Stimulated activated CD4-positive, alpha-beta T cell treated with anti-CD3 and anti-CD28 coated beads, Interleukin-2, amount 100 ng/mL, for 48 hours (primary cell): ENCODE measurements at places on chromosomes 2 and 18.

DNA sequence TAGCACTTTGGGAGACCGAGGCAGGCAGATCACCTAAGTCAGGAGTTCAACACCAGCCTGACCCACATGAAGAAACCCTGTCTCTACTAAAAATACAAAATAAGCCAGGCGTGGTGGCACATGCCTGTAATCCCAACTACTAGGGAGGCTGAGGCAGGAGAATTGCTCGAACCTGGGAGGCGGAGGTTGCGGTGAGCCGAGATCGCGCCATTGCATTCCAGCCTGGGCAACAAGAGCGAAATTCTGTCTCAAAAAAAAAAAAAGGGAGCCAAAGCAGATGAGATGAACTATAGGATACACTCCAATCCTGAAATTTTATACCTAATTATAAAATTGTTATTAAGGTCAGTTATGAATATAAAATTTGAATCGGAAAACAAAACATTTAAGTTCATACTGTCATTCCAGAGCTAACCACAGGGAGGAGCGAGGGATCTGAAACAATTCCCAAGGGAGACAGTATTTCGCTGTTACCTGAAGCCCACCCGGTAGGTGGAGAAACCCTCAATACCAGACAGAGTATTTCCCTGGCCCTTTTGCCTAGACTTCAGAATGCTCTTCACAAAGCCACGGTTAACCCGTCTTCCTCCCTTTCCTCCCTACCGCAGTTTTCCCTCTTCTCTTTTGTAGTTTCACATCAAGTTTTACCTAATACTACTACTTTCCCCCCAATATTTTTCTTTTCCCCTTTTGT lies 1.4 kb downstream of the PPM1G start:
- no peak for DNase-seq

DNA sequence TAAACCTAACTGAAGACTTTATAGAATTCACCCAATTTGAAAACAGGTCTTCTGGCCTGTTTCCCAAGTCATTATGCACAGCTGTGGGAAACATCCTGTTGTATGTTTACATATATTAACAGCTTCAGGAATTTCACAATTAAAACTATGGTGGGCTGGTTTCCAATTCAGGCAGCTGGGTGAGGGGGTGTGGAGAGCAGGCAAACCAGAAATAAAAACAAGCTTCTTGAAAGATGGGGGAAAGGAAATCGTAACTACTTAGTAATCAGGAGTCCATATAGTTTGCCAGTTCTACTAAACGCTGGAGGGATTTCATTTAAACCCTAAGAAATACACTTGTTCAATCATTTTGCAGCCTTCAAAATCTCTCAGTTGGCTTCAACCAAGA lies 22.8 kb downstream of the ATP8B1 start:
- no peak for DNase-seq

GRCh38 chr2:55518841-55519165 lies 715 bp upstream of the CFAP36 start:
- DNase-seq: no peak

- no peak for DNase-seq
These were observed 40.4 kb upstream of the IMP4 start for GRCh38 chr2:130302164-130302886.

GRCh38 chr2:133457861-133458260 lies 110.4 kb downstream of the NCKAP5 start:
- no peak for DNase-seq

- DNase-seq: no peak
These were observed 11.4 kb downstream of the ID2 start for GRCh38 chr2:8693157-8693821.

DNA sequence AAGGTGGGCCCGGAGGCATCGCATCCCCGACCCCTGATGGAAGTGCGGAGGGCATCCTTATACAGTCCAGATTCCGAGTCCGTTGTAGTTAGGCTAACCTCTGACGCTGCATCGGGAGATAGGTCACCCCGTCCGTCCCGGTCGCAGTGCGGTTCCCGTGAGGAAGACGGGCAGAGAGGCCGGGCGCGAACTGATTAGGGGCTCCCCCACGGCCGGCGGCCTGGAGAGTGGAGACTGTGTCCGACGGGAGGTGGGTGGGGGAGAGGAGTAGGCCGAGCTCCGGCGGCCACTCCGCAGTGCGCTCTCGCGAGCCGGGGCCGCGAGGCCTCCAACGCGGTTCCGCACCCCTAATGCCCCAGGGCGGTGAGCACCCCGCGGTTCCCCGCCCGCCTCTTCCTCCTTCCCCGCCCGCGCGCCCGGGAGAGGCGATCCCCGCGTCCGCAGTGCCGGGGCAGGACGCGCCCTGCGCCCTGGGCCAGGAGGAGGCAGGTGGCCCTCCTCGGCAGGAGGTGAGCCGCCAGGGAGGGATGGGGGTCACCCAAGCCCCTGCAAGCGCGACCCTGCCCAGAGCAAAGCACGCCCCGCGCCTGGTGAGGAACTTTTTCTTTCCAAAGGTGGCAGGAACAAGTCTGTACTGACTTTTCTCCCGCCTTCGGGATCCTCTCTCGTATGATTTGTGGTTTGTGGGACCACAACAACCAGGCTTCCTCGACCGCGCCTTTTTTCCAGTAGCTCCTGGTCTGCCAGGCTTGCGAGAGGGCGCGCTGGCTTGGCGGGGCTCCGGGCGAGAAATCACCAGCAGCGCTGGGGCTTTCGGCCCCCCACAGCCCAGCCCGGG lies 1.4 kb upstream of the SP5 start:
- peak; percentile 4 for DNase-seq

DNA sequence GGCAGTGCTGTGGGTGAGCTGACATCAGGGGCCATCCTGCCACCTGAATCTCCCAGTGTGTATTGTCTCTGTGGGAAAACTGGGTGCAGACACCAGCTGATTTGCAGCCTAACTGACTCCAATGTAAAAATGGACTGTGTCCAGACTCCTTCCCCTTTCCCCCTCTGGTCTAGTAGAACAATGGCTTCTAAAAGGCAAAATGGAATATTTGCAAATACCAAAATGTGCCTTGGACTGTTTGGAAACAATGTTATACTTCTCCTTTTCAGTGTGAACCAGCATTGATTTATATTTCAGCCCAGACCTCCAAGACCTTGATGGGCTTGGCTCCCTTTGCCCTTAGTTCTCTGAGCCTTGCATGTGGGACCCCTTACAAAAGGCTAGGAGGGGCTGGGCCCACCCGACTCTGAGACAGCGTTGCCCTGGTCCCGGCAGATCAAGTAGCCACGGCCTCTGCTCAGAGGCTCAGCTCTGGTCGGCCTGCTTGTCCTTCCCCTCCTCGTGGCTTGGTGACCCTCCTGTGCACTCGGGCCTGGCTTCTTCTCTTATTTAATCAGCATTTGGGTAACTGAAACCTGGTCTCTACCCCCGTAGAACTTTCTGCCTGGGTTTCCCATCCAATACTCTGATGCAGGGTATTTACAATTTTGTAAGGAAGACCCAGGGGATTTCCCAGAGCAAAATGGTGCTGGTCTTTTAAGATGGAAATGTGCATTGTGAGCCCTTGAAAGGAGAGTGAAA lies 18.0 kb upstream of the ACKR3 start:
- DNase-seq: no peak

GRCh38 chr2:88057437-88057844 lies 1.9 kb upstream of the KRCC1 start:
- no peak for DNase-seq

DNA sequence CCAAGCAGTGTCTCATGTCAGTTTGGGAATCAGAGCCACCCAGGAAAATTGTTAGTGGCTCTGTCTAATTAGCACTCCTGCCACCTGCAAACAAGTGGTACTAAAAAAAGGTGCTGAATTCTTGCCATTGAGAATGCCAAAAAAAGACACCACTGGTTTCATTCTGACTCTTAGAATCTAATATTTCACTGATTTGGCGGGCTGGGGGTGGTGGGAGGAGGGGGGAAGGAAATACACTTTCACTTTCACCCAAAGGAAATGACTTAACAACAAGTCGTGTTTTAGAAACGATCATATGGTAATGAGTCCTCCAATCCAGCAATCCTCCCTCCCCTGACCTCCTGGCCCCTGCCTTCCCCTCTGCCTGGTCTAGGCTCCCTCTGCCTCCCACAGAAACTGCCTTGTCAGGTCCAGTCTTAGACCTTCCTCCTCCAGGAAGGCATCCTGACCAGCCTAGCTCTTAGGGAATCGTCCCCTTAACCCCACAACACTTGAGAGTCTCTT lies 4.4 kb upstream of the KLHL29 start:
- DNase-seq: peak; percentile 13

DNA sequence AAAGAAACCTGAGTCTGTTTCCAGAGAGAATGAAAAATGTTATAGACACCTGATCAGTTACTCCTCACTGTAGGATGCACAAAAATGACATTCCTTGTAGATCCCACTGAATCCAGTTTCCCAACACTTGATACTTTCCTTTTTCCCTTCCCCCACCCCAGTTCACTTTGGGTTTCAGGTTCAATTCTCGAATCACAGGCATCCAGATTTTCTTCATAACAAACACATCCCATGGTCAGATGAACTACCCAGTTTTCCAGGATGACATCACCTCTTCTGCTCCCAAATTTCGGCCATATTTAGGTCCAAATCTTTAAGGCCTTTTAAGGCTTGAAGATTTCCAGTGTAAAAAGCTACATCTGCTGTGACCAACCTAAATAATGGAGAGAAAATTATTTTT lies 51.5 kb downstream of the UGP2 start:
- DNase-seq: no peak

GRCh38 chr2:107607054-107607453 lies 219.6 kb upstream of the RGPD4 start:
- no peak for DNase-seq

- no peak for DNase-seq
These were observed 7.4 kb downstream of the MCEE start for GRCh38 chr2:71122387-71123298.
